ENCODE measurements at places on chromosomes 13 and 19.

- DNase-seq, result no peak
Measured at GRCh38 chr13:26247608-26248007, 6.3 kb upstream of the CDK8 start.

DNA sequence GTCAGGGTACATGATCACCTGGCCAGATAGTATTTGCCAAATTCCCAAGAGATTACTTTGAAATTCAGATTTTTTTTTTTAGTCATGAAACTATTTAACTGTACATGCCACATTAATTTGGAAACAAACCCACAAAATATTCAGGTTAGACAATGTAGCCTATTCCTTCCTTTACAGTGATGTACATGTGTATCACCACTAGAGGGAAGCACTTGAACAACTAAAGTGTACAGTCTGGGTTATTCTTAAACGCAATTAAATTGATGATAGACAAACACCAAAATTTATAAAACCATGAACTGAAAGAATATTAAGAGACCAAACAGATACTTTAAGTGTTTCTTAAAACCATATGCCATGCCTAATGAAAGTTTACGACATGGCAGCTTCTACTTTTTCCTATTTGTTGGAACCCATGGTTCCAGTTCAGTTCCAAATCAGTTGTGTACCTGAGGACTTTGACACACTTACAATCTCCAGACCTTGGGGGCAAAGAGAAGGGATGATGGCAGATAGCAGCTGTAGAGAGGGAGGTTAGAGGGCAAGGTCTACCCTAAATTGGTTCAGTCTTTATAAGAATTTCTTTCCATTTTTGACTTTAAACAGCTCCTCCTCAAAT is 52.8 kb downstream of the TNFSF13B start:
- peak; percentile 19 for DNase-seq

DNA sequence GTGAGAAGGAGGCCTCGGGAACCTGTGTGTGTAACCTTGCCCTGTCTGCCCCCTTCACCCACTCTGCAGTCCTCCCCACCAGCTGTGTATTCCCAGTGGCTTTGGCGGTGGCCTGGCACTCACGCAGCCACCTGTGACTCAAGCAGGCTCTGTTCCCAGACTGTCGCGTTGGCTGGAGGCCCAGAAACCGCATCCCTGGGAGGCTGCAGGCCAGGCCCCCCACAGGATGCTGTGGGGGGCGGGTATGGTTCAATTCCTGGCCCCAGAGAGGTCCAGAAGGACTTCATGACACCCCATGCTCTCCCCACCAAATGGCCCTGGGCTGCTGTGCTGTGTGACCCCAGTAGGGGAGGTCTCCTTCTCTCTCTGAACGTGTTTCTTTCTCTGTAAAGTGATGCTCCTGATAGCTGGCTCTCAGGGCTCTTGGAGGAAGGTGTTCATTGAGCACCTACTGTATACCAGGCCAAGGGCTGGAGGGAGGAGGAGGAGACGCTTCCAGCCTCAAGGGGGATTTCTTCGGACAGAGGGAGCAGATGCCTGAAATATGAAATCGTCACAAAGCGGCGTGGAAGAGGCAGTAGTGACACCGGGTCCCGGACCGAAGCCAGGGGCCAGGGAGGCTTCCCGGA is 1.9 kb upstream of the LINGO3 start:
- no peak for DNase-seq

DNA sequence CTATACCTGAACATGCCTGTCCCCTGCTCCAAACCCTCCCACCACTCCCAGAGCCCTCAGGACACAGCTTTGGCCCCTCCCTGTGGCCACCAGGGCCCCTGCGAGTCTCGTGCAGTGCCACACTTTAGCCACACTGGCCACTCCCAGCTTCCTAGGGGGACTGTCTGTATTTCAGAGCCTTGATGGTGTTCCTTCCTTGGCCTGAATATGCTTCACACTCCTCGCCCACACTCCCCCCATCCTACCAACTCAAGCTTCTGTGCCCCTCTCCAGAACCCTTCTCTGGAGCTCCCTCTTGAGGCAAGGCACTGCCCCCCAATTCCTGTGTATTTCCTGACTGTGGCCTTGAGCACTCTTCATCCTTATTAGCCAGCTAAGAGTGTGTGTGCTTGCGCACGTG is 80.2 kb downstream of the DPF1 start:
- DNase-seq, result no peak

GRCh38 chr19:46714444-46715106 is 2.3 kb downstream of the PRKD2 start:
- DNase-seq, result no peak

DNA sequence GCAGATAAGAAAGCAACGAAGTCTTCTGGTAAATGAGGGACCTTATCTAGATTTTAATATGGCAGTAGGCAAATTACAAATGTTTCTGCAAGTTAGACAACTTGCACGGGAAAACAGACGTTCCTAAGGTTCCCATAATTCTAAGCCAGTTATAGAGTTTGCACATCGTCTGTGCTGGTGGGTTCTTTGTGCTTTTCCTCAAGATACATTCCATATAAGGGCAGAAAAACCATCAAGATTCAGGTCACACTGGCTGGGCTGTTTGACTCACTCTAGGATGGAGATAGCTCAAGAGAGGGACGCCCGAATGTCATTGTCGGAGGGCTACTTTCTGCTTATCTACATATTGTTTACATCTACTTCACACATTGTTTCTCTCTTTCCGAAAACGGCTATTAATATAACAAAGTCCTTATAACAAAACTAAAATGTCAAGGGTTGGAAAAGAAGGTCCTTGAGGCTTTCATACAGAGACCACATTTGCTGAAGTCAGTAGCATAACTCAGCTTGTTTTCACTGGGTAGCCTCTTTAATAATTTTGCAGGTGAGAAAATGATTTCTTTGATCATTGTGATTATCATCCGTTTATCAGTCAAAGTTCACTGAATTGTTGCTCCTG is 44.4 kb downstream of the SOX1 start:
- no peak for DNase-seq

DNA sequence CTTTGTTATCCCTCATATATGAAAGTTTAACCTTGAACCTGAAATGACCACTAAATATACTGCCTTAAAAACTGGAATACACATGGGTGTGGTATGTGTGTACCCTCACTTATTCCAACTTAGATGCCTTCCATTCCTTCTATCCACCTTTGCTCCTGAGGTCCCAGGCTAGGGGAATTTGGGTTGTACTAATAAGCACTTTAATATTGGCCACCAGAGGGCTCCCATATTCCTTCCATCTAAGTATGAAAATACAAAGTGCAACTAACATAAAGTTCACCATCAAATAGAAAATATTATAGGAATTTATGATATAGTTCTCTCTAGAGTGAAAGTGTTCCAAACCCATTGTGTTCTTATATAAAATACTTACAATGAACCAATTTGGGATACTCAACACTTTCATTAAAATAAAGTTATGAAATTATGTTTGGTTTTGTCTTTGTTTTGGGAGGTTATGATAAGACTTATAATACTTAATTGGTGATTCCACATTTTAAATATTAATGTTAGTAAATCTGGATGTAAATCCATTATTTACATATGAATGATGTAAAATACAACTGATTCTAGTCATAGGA is 62.3 kb downstream of the ITGBL1 start:
- DNase-seq, result no peak

GRCh38 chr19:14393329-14393728 is 12.1 kb downstream of the ADGRE5 start:
- no peak for DNase-seq

DNA sequence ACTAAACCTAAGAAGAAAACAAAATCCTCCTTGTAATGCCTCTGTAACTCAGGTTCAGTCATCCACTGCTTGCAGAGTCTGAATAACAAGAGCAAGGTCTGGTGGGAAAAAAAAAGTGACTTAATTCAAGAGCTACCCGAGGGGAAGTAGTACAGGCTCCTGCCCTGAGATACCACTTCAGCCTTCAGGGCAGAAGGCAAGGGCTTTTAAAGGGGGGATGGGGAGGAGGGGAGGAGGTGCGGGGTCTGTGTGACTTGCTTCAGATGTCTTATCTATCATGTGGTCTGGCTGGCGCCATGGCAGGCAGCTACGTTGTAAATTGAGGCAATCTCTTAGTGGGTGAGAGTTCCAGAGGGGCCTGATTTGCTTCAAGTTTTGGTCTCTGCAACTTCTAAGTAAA is 66.7 kb downstream of the LRRC63 start:
- DNase-seq, result no peak

DNA sequence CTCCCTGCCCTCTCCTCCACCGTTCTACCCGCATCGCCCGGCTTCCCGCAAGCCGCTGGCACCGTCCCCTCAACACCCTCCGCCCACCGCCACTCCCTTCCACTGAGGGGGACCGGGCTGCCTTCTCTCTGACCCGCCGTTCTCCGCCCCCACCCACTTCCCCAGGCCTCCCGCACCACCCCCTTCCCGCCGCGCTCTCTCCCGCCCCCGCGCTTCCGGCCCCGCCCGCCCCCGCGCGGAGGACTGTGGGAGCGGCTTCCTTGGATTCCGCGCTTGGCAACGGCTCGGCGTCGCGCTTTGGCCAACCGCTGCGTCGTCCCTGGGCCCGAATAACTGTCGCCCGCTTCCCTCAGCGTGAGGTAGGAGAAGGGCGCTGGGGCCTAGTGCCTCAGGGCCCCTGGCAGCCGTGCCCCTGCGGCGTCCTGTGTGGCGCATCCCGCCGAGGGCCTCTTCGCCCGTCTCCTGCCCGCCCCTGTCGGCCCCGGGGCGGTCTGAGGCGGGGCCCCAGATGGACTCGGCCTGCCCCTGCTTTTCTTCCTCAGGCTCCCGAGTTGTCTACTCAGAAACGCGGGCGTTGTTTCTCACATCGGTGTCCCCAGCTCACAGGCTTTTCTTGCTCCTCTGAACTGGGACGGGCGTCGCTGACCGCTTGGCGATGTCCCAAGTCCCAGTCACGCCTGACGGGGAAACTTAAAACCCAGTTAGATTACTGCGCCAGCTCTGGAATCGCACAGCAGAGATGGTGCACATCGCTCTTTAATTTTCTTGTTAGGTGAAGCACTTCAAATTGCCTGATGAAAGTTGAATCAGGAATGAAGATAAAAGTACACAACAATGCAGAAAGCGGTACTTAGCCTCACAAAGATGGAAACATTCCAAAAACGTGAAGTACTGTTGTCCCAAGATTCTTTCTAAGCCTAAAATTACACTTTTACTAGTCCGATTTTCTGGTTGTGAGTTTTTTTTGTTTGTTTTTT is at the start of gene IFT88:
TSS of gene IFT88 (plus strand) at position 260 of the 977 bp plus-strand sequence. CDS start 7,229 bp downstream, outside the sequence.
- DNase-seq, result peak; percentile 89

DNA sequence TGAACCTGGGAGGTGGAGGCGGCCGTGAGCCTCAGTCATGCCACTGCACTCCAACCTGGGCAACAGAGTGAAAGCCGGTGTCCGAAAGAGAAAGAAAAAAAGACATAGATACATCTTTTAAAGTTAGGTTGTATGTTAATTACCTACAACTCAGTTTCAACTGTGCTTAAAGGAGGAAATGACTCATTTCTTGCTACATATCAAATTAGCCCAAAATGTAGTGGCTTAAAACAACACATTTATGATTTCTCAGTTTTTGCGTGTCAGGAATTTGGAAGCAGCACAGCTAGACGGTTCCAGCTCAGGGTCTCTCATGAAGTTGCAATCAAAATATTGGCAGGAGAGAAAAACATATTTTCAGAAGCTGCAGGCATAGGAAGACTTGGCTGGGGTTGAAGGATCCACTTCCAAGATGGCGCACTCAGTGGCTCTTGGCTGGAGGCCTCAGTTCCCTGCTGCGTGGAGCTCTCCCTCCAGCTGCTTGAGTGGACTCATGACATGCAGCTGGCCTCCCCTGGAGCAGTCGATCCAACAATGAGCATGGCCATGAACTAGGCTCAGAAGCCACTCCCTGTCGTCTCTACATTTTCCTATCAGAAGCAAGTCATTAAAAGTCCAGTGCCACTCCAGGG is 7.1 kb downstream of the LDLR start:
- peak; percentile 90 for DNase-seq

GRCh38 chr13:49343255-49343654 is 95.5 kb downstream of the CDADC1 start:
- DNase-seq, result no peak

- DNase-seq, result no peak
Measured at GRCh38 chr13:111973605-111974340, 93.2 kb upstream of the SOX1 start.

- no peak for DNase-seq
Measured at GRCh38 chr19:42421101-42421500, 6.1 kb downstream of the LIPE start.

DNA sequence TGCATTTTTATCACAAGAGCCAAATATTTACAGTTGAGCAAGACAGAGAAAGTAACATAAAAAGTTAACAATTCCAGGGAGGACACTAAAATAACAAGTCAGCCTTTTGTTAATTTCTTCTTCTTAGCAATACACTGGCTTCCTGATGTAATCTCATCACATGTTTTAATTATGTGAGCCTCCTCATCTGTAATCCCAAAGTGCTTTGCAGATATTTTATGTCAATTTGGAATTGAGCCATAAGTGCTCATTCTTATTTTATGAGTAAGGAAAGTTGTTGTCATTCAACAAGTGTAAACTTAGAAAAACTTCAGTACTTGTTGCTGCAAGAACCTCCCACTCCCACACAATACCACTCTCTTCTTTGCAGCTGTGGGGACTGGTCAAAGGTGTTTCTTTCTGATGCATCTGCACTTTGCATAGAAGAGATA is 223.6 kb downstream of the GPC6 start:
- DNase-seq, result no peak

GRCh38 chr13:23898101-23898500 is 799 bp upstream of the C1QTNF9B start:
- no peak for DNase-seq

DNA sequence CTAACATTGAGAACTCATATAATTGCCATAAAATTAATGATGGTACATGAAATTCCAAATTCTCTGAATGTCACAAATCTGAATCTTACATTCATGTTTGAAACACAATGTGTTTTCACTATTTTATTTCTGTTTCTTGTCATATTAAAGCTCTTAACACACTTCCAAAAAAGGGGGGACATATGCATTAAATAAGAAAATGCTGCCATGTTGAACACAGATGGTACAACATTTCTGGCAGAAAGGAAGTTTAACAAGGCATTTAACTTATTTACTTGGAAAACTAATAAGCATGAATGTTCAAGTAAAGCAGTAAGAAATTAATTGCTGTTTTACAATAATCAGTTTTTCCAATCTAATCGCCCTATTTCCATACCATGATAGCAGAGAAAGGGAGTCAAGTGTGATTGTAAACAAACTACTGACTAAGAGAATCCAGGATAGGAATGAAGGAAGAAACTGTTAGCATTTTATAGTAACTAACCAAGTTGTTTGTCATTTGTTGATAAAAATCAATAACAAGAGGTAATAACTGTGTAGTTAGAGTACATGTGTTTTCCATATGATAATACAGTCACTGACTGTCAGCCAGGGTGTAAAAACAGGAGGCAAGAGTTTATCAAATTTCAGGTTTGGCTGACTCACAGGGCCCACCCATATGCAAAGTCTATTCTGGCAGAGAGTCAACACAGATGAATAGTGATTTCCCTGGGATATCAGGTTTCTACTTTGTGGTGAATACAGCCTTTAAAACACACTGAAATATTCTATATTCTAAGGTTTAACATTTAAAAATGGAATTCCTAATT is 5.7 kb upstream of the FOXO1 start:
- DNase-seq, result no peak

DNA sequence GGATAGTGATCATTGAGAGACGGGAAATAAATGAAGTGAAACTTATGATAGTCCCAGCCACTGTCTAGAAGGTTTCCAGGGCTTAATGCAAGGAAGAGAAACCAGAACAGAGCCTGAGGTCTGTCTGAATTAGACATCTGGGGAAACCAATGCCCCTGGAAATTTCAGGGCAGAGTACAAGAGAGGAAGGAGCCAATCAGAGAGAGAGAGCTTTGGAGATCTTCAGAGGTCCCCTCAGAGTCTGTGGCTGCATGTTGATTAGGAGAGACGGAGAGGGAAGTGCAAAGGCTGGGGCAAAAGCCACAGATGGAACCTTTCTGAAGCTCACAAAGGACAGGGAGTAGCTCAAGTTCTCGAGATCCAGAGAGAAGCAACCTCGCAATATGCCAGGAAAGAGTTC is 378.0 kb downstream of the DNAJC15 start:
- peak; percentile 6 for DNase-seq
